Activated T-cell treated with anti-CD3 and anti-CD28 coated beads, Interleukin-2, amount 50 U/mL, for 4 hours (primary cell): ENCODE measurements at places on chromosomes 3 and 15. TPM values are rescaled to one million over a fixed set of nuclear protein-coding genes. Genes with fewer than 3 reads are reported as not detected.

- DNase-seq: peak; percentile 4
These were observed 522 bp downstream of the MED12L start for GRCh38 chr3:151085889-151086483.

Gene ANKRD34C
- total RNA-seq: not detected

GRCh38 chr3:193928354-193929209, 207.4 kb upstream of the HES1 start:
- DNase-seq: no peak

GRCh38 chr3:172221547-172221946, 182.2 kb downstream of the FNDC3B start:
- no peak for DNase-seq

Gene SLC9A9
- total RNA-seq: 0.87 TPM

DNA sequence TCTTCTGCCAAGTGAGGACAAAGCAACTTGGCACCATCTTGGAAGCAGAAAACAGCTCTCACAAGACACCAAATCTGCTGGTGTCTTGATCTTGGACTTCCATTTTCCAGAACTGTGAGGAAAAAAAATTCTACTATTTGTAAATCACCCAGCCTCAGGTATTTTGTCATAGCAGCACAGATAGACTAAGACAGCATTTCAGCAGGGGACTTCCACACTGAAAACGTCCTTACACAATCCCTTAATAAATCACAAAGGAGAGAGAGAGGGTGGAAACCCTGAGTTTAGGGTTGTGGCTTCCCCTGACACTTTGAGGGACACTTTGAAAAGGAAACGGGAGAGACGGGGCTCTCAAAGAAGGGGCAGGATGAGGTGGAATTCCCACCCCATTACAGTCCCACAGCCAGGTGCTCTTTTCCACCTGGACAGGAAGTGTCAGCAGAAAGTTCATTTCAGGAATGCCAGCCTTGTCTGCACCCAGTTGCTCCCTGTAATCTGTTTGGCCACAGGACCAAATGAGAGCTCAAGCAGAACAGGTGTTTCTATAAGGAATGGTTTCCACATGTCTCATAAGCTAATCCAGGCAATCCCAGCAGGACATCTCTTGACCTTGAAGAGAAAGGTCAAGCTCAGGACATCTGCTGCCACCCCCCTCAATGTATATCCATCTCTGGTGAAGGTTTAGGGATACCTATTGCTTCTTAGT, 51.3 kb downstream of the MYLK start:
- DNase-seq: no peak

- DNase-seq: no peak
These were observed 72.6 kb downstream of the SLC6A11 start for GRCh38 chr3:10888518-10889090.

Gene HYAL1
- total RNA-seq: 0.24 TPM

Gene KLF13
- total RNA-seq: 82.8 TPM

Gene IL5RA
- 0.34 TPM for total RNA-seq

GRCh38 chr3:123757281-123757940, 126.7 kb downstream of the MYLK start:
- DNase-seq: no peak
